Activated T-cell treated with anti-CD3 and anti-CD28 coated beads, Interleukin-2, amount 50 U/mL, for 48 hours (primary cell): ENCODE measurements at places on chromosomes 1 and 21.

- no peak for DNase-seq
These were observed 17.2 kb downstream of the DRAXIN start for GRCh38 chr1:11708554-11709350.

- DNase-seq, result peak; percentile 73
These were observed 1.1 kb upstream of the TMEM167B start for GRCh38 chr1:109089242-109090015.

- no peak for DNase-seq
These were observed 43.2 kb upstream of the LYPLAL1 start for GRCh38 chr1:219130366-219130935.

DNA sequence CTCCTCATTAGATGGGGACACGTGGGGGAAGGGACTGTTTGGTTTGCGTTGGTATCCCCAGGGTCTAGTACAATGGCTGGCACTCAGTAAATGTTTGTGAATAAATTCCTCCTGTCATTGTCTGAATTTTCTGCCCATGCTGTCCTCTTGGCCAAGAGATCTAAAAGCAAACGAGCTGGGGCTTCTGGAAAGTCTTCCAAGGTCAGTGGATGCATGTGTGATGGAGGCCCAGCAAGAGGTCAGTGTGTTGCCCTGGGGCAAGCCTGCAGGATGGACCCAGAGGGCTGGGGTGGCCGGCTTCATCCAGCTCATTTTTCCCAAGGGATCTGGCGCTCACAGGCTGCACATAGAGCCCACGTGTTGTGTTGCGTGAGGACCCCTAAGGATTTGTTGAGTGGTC, 30.0 kb upstream of the JUN start:
- DNase-seq, result no peak

DNA sequence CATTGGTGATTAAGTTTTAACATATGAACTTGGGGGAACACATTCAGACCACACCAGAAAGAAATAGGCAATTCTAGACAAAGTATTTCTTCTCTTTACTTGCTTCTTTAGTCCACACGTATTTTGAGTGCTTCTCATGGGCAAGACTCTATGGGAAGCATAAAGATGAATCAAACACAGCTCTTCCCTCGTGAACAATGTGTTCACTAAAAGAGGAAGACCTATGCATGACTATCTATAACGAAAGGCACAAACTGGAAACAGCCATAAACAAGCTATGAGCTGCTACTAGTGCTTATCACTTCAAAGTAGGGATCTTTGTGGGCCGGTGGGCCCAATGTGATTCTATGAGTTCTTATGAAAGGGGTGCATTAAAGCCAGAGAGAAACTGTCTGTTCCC, 53.0 kb upstream of the PRDX6 start:
- no peak for DNase-seq

DNA sequence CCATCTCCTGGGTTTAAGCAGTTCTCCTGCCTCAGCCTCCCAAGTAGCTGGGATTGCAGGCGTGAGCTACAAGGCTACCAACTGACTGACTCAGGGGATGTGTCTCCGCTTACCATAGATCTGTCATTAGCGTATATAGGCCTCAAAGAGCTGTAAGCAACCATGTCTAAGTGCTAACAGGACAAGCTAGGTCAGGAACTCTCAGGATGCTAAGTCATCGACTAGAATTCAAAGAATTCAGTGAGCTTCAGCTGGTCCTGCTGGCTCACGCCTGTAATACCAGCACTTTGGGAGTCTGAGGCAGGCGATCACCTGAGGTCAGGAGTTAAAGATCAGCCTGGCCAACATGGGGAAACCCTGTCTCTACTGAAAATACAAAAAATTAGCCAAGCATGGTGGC, 29.5 kb downstream of the CAPN2 start:
- no peak for DNase-seq

- DNase-seq, result no peak
These were observed 203.5 kb upstream of the TMEM51 start for GRCh38 chr1:14949836-14950713.

DNA sequence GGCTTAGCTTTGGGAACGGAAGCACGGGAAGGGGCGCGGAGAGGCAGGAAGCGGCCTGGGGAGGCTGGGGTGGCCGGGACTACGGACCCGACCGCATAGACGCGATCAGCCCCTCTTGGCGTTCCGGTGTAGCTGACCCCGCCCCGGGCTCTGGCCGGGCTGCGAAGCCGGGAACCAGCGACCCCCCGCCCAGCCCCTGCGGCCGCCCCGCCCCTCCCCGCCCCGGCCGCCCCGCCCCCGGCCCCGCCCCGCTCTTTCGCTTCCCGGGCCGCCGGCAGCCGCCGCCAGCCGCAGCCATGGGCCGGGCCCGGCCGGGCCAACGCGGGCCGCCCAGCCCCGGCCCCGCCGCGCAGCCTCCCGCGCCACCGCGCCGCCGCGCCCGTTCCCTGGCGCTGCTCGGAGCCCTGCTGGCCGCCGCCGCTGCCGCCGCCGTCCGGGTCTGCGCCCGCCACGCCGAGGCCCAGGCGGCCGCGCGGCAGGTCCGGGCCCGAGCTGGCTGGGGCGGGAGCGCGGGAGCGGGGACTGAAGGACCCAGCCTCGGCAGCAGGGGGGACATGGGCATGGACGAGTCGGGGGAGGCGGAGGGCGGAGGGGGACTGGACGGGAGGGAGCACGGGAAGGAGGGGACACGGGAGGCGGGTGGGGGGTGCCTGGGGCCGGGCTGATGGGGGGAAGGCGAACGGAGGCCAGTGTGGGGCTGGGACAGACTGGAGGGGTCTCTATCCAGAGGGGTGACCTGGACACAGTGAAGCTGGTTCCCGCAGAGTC, at the start of gene SELENON:
TSS of gene SELENON (plus strand) at position 259 of the 768 bp plus-strand sequence. CDS start at position 297, 38 bp downstream.
- peak; percentile 64 for DNase-seq

DNA sequence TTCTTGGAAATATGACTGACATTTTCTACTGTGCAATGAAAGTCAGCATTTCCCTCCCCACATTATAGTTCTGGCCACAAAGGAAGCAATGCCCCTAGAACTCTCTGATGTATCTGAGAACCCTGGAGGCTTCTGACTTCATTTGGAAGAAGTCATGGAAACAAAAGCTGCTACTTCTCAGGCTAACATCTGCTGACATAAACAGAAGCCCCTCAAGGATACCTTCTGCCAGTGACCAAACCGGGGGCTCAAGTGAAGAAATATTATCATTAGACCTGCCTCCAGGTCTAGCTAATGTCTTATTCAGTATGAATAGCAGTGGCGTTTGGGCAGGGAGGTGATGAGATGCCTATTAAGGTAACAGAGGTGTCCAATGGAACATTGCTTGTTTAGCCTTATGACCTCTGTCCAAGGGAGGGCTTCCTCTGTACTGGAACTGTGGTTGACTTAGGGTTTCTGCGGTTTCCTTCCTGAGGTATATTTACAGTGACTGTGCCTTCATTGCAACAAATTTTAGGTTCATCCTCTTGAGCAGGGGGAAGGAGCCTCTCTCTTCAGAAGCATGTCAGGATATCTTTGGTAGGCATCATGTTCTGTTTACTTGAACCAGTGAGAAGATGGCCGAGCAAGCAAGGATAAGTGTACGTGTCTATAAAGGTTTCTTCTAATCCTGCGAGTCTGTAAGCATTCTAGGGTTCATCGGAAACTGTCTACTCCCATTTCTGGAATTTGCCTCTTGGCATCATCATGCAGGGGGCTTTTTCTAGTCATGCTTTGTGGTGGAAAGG, 161.7 kb downstream of the PBX1 start:
- no peak for DNase-seq

DNA sequence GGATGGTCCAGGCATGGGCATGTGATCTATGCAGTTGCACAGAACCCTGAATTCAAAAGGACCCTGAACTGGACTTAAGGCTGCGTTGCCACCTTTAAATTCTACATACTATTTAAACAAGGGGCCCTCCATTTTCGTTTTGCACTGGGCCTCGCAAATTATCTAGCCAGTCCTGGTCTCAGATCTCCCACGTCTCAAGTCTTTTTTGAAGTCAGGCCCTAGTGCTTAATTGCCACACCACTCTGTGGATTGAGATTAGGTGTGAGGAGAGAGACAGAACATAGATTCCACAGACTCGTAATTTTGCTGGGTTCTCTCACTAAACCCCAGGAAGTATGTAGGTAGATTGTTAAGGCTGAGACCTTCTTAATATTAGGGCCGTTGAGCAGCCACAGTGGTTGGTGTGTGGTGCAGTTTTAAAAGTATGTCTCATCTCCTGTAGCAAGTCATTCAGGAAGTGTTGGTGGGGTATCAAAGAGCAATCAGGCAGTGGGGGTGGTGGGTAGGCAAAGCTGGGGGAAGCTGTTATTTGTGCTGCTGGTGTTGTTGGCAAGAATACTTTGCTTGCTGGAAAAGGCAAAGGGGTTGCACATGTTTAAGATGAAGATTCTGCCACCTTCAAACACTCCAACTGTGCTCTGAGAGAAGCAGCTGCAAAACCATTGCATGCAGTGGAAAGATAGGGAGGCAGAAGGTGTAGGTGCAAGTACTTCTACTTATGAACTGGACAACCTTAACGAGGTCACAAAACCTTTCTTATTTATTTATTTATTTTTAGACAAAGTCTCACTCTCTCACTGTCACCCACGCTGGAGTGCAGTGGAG, 11.2 kb downstream of the CD84 start:
- peak; percentile 80 for DNase-seq

DNA sequence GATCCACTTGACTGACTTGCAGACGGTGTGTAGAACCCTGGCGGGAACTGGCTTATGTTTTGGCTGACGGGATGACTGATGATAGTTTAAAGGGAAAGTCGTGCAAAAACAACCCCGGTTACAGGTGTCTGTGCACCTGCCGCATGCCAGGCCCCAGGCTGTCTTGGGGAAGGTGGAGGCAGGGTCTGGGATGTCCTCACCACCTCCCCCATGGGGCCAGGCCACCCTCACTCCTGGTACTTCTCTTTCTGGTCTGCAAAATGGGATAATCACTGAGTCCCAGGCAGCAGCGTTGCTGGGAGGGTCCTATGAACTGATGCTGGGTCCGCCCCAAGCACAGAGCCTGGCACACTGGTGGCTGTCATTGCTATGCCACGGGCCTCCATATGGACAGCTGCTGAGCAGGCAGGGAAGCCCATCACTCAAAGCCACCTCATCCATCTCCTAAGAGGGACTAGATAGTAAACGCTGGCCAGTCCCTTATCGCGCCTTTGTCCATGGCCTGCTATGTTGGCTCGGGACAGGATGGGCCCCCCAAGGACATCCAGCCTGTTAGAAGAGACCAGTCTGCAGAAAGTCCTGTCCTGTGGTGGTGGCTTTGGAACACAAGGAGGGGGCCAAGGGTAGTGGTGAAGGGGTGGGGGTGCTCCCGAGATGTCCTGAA, 15.0 kb upstream of the SLC2A7 start:
- no peak for DNase-seq

- DNase-seq, result peak; percentile 72
These were observed 607 bp upstream of the LGR6 start for GRCh38 chr1:202192770-202193613.

GRCh38 chr1:156167536-156167935, 14.2 kb downstream of the SEMA4A start:
- no peak for DNase-seq

DNA sequence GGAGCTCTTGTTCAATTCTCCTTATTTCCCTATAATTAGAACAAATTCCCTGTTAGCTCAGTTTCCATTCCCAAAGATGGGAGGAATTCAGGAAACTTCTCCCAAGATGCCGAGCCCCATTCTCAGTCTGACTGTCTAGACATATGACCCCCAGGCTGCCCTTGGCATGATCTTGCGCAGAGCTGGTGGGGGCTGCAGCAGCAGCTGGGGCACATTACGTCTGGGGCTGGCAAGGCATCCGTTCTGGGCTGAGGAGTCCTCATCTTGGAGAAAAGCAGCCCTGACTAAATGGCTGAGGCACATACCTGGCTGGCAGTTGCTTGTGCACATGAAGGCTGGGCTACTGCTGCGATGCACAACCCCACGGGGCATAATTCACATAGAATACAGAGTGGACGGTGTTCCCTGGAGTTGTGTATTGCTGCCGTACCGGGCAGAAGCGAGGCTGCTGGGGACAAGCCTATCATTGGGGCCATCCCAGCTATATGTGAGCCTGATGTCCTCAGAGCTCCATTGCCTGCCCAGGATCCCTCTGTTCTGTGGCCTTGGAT, 36.4 kb upstream of the TRABD2B start:
- no peak for DNase-seq

GRCh38 chr1:112995890-112996289, 39.9 kb upstream of the SLC16A1 start:
- no peak for DNase-seq

DNA sequence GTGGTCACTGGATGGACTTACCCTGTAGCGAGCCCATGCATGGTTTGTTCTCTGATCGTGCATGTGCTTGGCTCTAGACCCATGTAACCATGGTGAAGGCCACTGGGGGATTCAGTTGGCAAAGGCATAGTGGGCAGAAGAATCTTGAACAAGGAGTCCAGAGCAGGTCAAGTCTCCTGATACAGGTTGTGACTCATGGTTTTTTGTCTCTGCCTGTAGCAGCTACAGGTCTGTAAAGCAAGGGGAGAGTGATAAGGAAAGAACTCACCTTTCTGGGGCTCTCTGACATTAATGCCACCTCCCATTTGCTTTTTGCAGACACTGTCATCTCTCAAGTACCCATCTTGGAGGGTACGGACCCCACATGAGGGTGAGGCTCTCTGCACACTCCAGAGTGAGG, 153.4 kb upstream of the CAMK1G start:
- DNase-seq, result no peak

GRCh38 chr1:246156847-246157246, 350.2 kb downstream of the SMYD3 start:
- DNase-seq, result no peak

DNA sequence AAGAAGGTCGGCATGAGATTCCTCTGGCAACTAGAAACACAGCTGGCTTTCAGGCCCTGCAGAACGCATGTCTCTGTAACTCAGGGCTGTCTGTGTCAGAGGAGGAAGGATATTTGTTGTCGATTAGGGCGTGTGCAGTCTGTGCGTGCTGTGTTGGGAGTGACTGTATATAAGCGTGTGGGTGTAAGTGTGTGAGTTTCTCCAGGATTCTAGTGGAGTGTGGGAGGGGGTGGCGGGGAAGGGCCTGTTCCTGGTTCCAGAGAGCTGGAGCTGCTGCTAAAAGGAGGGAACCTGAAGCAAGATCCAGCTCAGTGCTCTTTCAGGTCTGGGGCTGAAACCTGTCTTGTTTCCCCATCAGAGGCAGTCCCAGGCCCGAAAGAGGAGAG, 74.3 kb downstream of the SLC16A1 start:
- no peak for DNase-seq

DNA sequence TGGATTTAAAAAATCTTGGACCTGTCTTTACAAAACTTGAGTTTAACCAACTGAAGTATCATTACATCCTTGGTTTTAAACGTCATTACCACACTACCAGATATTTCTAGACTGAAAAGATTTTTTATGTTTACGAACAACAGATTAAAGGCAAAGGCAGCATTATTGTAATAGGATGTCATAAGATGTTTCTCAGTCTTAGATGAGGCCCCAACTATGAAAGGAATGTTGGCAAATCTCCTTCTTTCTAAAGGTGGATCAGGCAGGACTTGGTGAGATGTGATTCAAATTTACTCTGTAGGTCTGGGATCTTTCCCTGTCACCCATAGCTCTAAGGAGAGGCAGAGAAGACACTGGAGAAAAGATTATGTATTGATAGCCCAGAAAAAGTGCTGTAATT, 417.9 kb downstream of the PTBP2 start:
- DNase-seq, result no peak

DNA sequence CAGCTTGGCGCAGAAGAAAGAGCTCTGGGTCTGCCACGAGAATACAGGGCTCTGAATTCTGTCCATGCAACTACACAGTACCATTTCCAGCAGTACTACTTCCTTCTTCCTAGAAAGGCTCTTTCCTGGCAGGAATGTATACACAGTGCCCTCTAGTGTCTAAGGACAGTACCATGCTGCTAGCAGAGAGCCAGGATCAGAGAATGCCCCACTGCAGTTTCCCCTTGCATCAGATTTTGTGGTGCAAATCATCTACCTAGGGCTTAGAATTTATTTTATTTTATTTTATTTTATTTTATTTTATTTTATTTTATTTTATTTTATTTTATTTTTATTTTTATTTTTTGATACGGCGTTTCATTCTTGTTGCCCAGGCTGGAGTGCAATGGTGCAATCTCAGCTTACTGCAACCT, 50.8 kb downstream of the PAX7 start:
- DNase-seq, result no peak
